ENCODE measurements at places on chromosomes 4 and X. TPM values are rescaled to one million over a fixed set of nuclear protein-coding genes. Genes with fewer than 3 reads are reported as not detected.

HHIP gene
- total RNA-seq, result 247 TPM

DNA sequence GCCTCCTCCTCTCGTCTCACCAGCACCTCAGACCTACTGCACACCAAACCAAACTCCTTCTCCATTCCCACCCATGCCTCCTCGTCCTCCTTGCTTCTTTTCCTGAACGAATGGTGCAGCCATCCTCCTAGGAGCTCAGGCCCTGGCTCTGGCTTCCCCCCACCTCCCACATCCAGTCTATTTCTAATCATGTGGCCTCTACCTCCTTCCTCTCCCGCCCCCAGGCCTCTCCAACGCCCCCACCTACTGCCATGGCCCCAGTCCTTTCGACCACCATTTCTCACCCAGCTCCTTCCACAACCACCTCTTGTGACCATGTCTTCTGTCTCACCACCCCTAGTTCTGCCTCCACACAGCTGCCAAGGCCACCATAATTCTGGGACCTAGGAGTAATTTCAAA, 127.1 kb downstream of the PJA1 start:
- no peak overlapping the region for H3K4me3 ChIP-seq
- H3K4me1 ChIP-seq, result no peaks in the 10 kb centered on the region
- H3K27me3 ChIP-seq, result no peaks in the 10 kb centered on the region
- no peaks in the 10 kb centered on the region for H3K36me3 ChIP-seq
- no peak for DNase-seq

DNA sequence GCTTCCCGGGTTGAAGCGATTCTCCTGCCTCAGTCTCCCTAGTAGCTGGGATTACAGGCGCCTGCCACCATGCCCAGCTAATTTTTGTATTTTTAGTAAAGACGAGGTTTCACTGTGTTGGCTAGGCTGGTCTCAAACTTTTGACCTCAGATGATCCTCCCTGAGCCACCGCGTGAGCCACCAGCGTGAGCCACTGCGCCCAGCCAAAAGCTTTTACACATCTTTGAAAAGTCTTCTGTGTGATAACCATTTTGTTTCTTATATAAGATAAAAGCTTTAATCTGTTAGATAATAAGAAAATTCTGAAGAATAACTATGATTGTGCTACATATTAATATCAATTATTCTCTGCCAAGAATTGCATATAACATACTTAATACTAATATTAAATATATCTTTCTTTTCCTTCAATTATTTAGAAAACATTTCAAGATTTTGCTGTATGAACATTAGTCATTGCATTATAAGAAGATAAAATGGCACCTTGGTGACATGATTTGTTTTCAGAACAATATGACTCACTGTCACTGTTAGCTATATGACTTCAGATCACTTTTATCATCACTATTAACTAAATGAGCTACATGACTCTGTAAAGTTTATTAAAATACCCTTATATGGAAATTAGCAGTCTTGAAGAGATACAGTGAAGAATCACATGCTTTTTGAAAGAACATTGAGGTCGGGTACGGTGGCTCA, 33.4 kb downstream of the RUFY3 start:
- H3K27me3 ChIP-seq, result no peaks in the 10 kb centered on the region
- H3K4me3 ChIP-seq, result no peak overlapping the region
- DNase-seq, result no peak
- no peaks in the 10 kb centered on the region for H3K36me3 ChIP-seq
- H3K27ac ChIP-seq, result no peak overlapping the region

GRCh38 chr4:106255195-106255594, 60.8 kb downstream of the TBCK start:
- H3K4me3 ChIP-seq, result no peak overlapping the region
- H3K36me3 ChIP-seq, result peaks cover 29% of the 10 kb centered on the region
- no peaks in the 10 kb centered on the region for H3K27me3 ChIP-seq
- no peak overlapping the region for H3K27ac ChIP-seq
- DNase-seq, result no peak

DNA sequence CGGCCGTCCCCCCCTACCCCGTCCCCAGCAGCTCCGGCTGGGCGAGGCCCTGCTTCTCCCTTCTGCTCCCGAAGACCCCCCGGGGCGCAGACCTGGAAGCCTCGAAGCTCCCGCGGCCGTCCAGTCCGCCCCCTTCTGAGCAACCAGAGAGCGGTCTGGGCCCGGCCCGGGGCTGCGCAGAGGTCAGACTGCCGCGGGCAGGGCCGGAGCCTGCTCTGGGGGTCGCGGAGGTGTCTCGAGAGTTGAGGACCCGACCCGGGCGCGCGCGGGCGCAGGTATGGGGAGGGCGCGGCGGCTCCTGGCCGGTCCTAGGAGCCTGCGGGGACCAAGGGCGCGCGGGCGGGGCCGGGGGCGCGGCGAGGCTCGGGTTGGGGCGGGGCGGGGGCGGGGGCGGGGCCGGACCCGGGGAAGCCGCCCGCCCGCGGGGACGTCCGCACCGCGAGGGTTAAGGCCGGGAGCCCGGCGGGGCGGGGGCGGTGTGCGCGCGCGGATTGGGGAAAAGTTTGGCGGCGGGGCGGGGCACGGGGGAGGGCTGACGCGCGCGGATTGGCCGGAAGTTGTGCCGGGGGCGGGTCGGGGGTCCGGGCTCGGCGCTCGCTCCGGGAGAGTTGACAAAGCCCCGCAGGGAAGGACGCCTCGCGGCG, at the start of gene FGFRL1:
TSS of gene FGFRL1 (plus strand) at position 605 of the 644 bp plus-strand sequence. CDS start 860 bp downstream, outside the sequence.
- H3K4me3 ChIP-seq, result peak within 1 kb of the TSS; percentile 69
- H3K4me1 ChIP-seq, result peaks cover 19% of the 10 kb centered on the region
- H3K27ac ChIP-seq, result peak within 1 kb of the TSS; percentile 65
- peak; percentile 97 for DNase-seq
- no peaks in the 10 kb centered on the region for H3K36me3 ChIP-seq

KLB gene
- 0.87 TPM for total RNA-seq

- H3K4me1 ChIP-seq, result no peaks in the 10 kb centered on the region
- no peaks in the 10 kb centered on the region for H3K27me3 ChIP-seq
- DNase-seq, result no peak
- peaks cover 26% of the 10 kb centered on the region for H3K36me3 ChIP-seq
- no peak overlapping the region for H3K27ac ChIP-seq
Measured at GRCh38 chrX:109684136-109684535, 48.9 kb downstream of the ACSL4 start.

GRCh38 chrX:12401252-12401651, 263.0 kb downstream of the FRMPD4 start:
- H3K4me1 ChIP-seq, result no peaks in the 10 kb centered on the region
- H3K27me3 ChIP-seq, result no peaks in the 10 kb centered on the region
- no peak for DNase-seq
- H3K36me3 ChIP-seq, result no peaks in the 10 kb centered on the region

- H3K27me3 ChIP-seq, result no peaks in the 10 kb centered on the region
- no peaks in the 10 kb centered on the region for H3K36me3 ChIP-seq
- H3K27ac ChIP-seq, result no peak overlapping the region
- no peaks in the 10 kb centered on the region for H3K4me1 ChIP-seq
- DNase-seq, result no peak
- H3K4me3 ChIP-seq, result no peak overlapping the region
Measured at GRCh38 chr4:103443324-103443723, 245.2 kb upstream of the CENPE start.

- no peak overlapping the region for H3K27ac ChIP-seq
- H3K4me1 ChIP-seq, result no peaks in the 10 kb centered on the region
- no peak for DNase-seq
- no peaks in the 10 kb centered on the region for H3K36me3 ChIP-seq
- H3K4me3 ChIP-seq, result no peak overlapping the region
- H3K27me3 ChIP-seq, result no peaks in the 10 kb centered on the region
Measured at GRCh38 chrX:86507331-86507730, 359.1 kb downstream of the DACH2 start.

- no peak for DNase-seq
- no peaks in the 10 kb centered on the region for H3K4me1 ChIP-seq
- no peaks in the 10 kb centered on the region for H3K36me3 ChIP-seq
- H3K27me3 ChIP-seq, result no peaks in the 10 kb centered on the region
Measured at GRCh38 chr4:84451546-84451945, 47.5 kb downstream of the NKX6-1 start.

EDA2R gene
- 5.6 TPM for total RNA-seq

UGT8 gene
- total RNA-seq, result 2.8 TPM

DNA sequence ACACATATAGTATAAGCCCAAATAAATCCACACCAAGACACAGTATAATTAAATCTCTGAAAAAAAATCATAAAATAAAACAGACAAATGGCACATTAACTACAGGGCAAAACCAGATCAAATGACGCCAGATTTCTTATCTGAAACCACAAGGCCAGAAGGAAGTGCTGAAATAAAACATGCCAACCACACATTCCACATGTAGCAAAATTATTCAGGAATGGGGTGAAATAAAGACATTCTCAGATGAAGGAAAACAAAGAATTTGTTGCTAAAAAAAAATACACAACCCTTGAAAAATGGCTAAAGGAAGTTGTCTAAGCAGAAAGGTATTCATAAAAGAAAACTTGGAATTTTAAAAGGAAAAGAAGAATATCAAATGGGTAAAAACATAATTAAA, 4.5 kb upstream of the DCAF12L1 start:
- H3K27me3 ChIP-seq, result no peaks in the 10 kb centered on the region
- no peak for DNase-seq
- no peak overlapping the region for H3K4me3 ChIP-seq
- H3K4me1 ChIP-seq, result no peaks in the 10 kb centered on the region

GRCh38 chrX:72107841-72108595, 23.7 kb downstream of the RTL5 start:
- no peaks in the 10 kb centered on the region for H3K4me1 ChIP-seq
- no peaks in the 10 kb centered on the region for H3K36me3 ChIP-seq
- no peak overlapping the region for H3K4me3 ChIP-seq
- no peaks in the 10 kb centered on the region for H3K27me3 ChIP-seq
- no peak for DNase-seq

- no peaks in the 10 kb centered on the region for H3K27me3 ChIP-seq
- no peaks in the 10 kb centered on the region for H3K4me1 ChIP-seq
Measured at GRCh38 chr4:40275065-40275730, 59.9 kb upstream of the CHRNA9 start.

SULT1E1 gene
- 1.4 TPM for total RNA-seq

- H3K4me3 ChIP-seq, result peak overlapping the region; percentile 63
- DNase-seq, result no peak
- H3K27me3 ChIP-seq, result no peaks in the 10 kb centered on the region
- H3K4me1 ChIP-seq, result no peaks in the 10 kb centered on the region
- peaks cover 15% of the 10 kb centered on the region for H3K36me3 ChIP-seq
- H3K27ac ChIP-seq, result no peak overlapping the region
Measured at GRCh38 chrX:53084043-53084570, 1.9 kb downstream of the TSPYL2 start.

GRCh38 chrX:132716006-132716405, 227.2 kb upstream of the MBNL3 start:
- no peak overlapping the region for H3K4me3 ChIP-seq
- no peaks in the 10 kb centered on the region for H3K36me3 ChIP-seq
- DNase-seq, result no peak
- H3K27ac ChIP-seq, result no peak overlapping the region
- no peaks in the 10 kb centered on the region for H3K4me1 ChIP-seq
- no peaks in the 10 kb centered on the region for H3K27me3 ChIP-seq

DNA sequence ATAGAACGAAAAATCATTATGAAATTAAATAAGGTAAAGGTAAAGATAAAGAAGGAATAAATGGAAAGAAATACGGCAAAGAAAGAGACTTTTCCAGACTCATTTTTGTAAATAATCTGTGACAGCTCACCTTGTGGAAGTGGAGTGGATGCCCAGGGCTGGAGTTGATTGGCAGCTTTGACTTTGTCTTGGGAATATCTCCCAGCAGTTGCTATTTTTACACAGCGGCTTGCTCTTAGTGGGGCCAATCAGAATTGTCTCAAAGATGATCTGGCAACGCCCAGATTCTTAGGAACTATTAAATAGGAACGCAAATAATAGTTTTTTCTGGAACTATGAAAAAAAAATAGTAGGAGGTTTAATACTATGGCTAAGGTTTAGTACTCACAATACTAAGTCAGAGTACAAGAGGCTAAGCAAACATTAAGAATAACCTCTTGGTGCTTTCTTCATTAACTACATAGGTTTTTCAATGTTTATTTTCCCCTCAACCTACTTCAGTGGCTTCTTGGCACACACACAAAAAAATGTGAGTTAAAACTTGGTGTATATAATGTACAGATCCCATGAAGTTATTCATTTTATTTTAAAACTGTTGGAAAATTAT, 132.7 kb downstream of the TRAM1L1 start:
- no peak for DNase-seq
- H3K4me3 ChIP-seq, result no peak overlapping the region
- no peaks in the 10 kb centered on the region for H3K36me3 ChIP-seq

UGT2B17 gene
- not detected for total RNA-seq
